Tibial nerve (tissue), 4 donors: ENCODE measurements at places on chromosomes 16 and 17. TPM values are rescaled to one million over a fixed set of nuclear protein-coding genes. Genes with fewer than 3 reads are reported as not detected.

Gene CYBC1
- 106 TPM for total RNA-seq

Gene ANKRD40
- total RNA-seq, result 49.4 TPM

Gene CEP112
- 26.0 TPM for total RNA-seq

Gene BCAS3
- 47.7 TPM for total RNA-seq

Gene SMTNL2
- 2.5 TPM for total RNA-seq

Gene CD7
- total RNA-seq, result 0.63 TPM

Gene ZNF747
- total RNA-seq, result 18.1 TPM

Gene CACNA1H
- total RNA-seq, result 6.1 TPM

Gene ORC6
- total RNA-seq, result 0.42 TPM

Gene RRN3
- 25.5 TPM for total RNA-seq

Gene PPP1R1B
- total RNA-seq, result 10.4 TPM

Gene KRTAP4-5
- not detected for total RNA-seq

Gene HOXB4
- 2.0 TPM for total RNA-seq

Gene PRKAR1A
- 494 TPM for total RNA-seq

Gene PTX4
- total RNA-seq, result not detected

Gene CLEC16A
- 58.2 TPM for total RNA-seq

Gene NR1D1
- total RNA-seq, result 48.2 TPM

Gene CORO7
- total RNA-seq, result 66.1 TPM

Gene CCL4L2
- total RNA-seq, result not detected

Gene MLYCD
- 24.3 TPM for total RNA-seq

Gene CHST6
- total RNA-seq, result 0.21 TPM

Gene COX4I1
- total RNA-seq, result 327 TPM

Gene ST6GALNAC1
- 12.2 TPM for total RNA-seq

Gene AXIN2
- 23.7 TPM for total RNA-seq

Gene TACO1
- total RNA-seq, result 9.8 TPM

Gene KCNH4
- 0.30 TPM for total RNA-seq

Gene RNU2-1
- not detected for total RNA-seq

Gene ACAP1
- total RNA-seq, result 8.1 TPM

Gene KIF19
- total RNA-seq, result 211 TPM

Gene CD300A
- 7.7 TPM for total RNA-seq

Gene TNFSF12
- 109 TPM for total RNA-seq

Gene SCN4A
- total RNA-seq, result 0.90 TPM

Gene SDR42E2
- not detected for total RNA-seq

Gene TLCD2
- total RNA-seq, result 11.1 TPM

Gene TXNL4B
- 13.1 TPM for total RNA-seq

Gene GRB7
- total RNA-seq, result not detected

Gene AOC3
- 51.6 TPM for total RNA-seq

Gene CDR2L
- total RNA-seq, result 19.2 TPM

Gene CLEC18B
- total RNA-seq, result 20.0 TPM

Gene ZC3H18
- total RNA-seq, result 29.5 TPM

Gene CD300E
- total RNA-seq, result 0.59 TPM

Gene SOCS1
- total RNA-seq, result 8.4 TPM

Gene KREMEN2
- total RNA-seq, result not detected

Gene TP53TG3E
- not detected for total RNA-seq

Gene STH
- not detected for total RNA-seq

Gene CHD9NB
- 16.4 TPM for total RNA-seq

Gene CCDC154
- total RNA-seq, result 3.0 TPM

Gene SLC9A5
- total RNA-seq, result 0.59 TPM

Gene JPH3
- total RNA-seq, result not detected

Gene PITPNM3
- 1.5 TPM for total RNA-seq

Gene CBX2
- total RNA-seq, result 3.9 TPM
